ENCODE measurements at places on chromosomes 2 and 18. TPM values are rescaled to one million over a fixed set of nuclear protein-coding genes. Genes with fewer than 3 reads are reported as not detected.

Gene AGXT
- not detected for total RNA-seq

Gene RETSAT
- 51.6 TPM for total RNA-seq

Gene TYW5
- total RNA-seq, result 5.1 TPM

Gene DYNC2LI1
- 6.9 TPM for total RNA-seq

Gene C2orf66
- total RNA-seq, result under 0.01 TPM

Gene ST6GAL2
- 0.63 TPM for total RNA-seq

Gene PLEK
- total RNA-seq, result under 0.01 TPM

Gene INHBB
- 35.3 TPM for total RNA-seq

Gene KLHL30
- not detected for total RNA-seq

Gene CCDC68
- 0.26 TPM for total RNA-seq

Gene SAG
- total RNA-seq, result under 0.01 TPM

DNA sequence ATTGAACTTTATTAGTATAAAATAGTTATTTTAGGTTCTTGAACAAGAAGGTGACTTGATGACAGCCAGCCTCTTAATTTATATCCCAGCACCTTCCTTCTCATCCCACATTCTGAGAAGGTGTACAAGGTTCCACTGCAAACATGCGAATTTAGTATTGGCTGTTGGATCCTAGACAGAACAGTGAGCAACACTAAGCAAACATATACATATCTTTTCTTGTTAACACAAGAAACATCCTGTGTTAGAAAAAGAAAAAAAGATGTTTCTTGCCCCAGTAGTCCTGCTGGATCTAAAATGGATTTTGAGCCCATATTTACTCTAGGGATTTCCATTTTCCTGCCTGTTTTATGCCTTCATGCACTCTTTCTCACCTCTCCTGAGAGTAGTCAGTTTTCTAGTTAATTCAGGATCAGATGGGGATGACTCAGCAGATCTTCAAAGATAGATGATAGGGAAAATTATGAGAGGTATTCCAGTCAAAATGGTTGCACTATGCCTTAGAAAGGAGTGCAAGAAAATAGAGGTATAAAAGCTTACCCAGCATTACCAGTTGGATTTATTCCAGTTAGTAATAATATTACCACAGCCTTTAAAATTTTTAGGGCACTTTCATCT is 336.5 kb downstream of the MEIS1 start:
- no peak for DNase-seq

- no peak for DNase-seq
These were observed 226.7 kb downstream of the ERBB4 start for GRCh38 chr2:212311807-212312404.

GRCh38 chr2:173898178-173898668 is 67.0 kb downstream of the SP3 start:
- no peak for DNase-seq

- no peak for DNase-seq
These were observed 79.1 kb upstream of the DLX2 start for GRCh38 chr2:172181840-172182239.

DNA sequence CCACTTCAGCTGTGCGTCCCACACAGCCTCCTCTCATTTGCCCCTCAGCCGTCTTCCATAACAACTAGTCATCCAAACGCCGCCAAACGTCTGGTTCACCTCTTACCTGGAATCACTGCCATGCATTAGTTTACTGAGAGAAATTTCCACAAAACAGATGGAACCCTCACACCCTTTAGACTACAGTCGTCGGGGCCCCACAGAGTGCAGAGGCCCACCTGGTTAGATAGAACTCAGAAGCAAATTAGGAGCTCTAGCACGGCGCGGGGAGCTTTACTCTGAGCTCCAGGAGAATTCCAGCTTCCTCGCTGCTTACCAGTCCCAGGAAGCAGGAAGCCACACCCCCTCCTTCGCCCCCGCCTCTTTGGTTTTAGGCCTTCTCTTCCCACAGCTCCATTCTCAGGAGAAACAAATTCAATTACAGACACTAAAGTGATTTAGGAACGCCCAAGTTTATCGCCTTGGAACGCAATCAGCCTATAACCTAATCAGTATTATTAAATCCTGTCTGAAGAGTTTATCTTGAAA is 9.4 kb downstream of the RNU2-63P start:
- no peak for DNase-seq

DNA sequence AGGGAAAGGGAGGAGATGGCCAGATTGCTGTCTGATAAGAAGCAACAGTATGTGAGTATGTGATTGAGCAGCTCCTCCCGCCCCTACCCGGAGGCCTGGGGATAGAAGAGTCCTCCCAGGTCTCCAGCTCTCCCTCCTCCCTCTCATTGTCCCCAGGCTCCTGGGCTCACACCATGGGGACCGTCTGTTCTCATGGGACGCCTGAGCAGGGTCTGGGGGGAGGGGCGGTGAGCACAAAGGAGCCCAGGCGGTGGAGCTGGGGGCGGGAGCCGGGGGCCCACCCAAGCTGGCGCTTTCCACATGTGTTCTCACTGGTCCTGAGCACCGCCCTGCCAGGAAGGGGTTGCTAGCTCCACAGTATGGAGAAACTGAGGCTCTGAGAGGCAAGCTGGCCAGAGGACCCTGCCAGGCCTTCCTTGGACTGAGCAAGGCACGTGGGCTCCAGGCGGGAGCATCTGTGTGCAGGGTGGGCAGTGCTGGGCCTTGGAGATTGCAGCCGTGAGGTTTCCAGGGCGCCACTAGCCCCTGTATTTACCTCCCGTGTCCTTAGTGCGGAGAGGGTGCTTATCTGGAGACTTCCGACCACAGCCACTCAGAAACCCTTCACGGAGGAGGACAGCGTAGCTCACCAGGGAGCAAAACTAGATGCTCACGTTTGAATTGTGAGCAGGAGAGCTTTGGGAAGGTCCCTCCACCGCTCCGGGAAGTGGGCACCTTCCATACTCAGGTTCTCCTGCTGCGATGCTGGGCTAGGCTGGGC is 37.4 kb downstream of the PDIA6 start:
- DNase-seq, result no peak

GRCh38 chr2:223585666-223586065 is 16.5 kb downstream of the SCG2 start:
- DNase-seq, result no peak

DNA sequence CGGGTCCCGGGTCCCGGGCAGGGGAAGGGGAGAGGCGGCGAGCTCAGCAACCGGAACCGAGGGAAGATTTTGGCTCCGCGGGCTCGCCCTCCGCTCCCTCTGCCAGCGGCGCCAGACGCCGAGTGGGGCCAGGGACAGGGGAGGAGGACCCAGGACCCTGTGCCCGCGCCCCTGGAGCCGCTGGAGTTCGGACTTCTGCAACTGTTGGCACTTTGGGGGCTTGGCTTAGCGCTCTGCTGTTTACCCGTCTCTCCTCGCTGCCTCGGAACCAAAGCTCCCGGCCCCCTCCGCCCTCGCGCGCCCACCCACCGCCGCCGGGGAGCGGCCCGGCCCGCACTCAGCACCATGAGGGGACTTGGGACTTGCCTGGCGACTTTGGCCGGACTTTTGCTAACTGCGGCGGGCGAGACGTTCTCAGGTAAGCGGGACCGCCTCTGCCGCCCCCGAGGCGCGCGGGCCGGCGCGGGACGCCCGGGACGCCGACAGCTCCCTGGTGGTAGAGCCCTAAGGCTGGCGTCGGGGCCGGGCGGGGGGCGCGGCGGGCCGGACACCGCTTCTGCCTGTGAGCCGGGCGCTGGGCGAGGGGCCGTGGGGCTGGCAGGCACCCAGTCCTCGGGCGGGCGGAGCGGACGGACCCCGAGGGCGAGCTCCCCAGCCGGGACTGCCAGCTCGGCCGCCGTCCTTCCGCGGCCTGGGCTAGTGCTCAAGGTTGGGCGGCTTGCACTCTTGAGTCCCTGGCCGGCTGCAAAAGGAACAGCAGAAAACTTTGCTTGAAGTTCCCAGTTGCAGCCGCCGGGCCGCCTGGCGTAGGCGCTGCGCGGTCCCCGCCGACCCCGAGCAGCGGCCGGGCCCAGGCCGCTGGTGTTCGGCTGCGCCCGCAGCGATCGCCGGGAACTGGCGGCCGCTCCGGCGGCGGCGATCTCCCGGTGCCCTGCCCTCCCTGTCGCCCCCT is 634 bp downstream of the PTPRM start:
- peak; percentile 11 for DNase-seq

- DNase-seq, result peak; percentile 86
These were observed 276.5 kb upstream of the FN1 start for GRCh38 chr2:215712219-215712868.

DNA sequence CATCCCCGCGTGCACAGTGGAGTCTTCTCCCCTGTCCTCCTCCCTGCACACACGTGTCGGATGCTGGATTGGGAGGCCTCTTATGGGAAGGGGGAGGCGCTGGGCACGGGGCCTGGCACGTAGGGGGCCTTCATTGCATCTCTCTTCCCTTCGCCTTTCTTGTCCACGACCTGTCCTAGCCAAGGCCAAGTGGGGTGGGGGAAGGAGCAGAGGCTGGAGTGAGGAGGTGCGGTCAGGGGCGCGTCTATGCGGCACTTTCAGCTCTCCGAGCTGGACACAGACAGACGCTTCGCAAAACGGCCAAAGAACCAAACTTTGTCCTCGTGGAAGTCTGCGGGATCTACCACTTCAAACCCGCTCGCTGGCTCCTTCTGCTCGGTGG is 13.4 kb downstream of the ALPG start:
- DNase-seq, result no peak

- no peak for DNase-seq
These were observed 200.6 kb downstream of the ZBTB7C start for GRCh38 chr18:48208432-48209140.

GRCh38 chr2:33605056-33605455 is 6.0 kb upstream of the FAM98A start:
- DNase-seq, result no peak

- peak; percentile 68 for DNase-seq
These were observed 583.6 kb downstream of the FBXO15 start for GRCh38 chr18:73563901-73564472.

DNA sequence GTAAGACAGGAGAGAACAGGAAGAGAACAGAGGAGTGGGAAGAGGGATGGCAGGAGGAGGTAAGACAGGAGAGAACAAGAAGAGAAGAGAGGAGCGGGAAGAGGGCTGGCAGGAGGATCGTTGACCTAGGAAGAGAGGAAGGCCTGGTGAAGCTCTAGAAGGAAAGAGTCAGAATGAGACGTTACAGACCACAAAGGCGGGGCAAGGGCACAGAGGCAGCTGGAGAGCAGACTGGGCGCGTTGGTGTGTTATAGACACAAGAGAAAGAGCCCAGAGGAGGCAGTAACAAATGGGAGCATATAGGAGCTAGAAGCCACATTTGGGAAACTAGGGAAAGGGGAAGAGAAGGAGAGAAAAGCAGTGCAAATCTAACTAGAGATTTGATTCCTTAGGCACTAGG is 26.6 kb downstream of the PTRHD1 start:
- DNase-seq, result no peak

GRCh38 chr2:108787216-108787541 is 608 bp downstream of the CCDC138 start:
- no peak for DNase-seq

GRCh38 chr2:215777465-215778044 is 235.8 kb downstream of the MREG start:
- peak; percentile 47 for DNase-seq

DNA sequence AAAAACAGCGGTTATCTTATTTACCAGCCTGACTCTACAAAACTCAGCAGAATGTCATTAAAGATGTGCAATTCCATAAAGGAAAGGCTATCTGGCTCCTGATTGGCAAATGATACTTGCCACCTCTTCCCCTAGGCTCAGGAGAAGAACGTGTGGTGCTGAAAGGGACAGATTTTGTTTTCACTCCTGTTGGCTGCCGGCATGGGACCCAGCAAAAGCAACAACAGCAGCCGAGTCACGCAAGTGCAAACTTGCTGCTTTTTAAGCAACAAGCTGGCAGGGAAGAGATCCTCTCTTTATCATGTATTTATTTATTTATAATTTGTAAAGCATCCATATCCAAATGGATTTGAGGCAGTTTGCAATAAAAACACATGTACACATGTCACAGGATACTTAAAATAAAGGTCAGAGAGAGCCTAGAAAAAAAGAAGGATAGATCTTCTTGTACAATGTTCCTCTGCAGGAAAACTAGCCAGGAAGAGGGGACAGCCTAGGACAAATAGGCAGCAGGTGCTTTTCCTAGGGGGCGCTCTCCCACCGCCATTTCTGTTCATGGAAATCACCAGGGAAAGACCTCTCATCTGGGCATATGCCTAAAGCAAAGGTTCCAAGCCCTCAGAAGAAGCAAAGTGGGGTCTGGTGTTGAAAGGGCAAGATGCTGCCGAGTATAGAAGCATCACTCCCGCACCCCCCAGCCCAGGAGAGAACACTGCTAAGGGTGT is 799.3 kb downstream of the BCL11A start:
- no peak for DNase-seq

DNA sequence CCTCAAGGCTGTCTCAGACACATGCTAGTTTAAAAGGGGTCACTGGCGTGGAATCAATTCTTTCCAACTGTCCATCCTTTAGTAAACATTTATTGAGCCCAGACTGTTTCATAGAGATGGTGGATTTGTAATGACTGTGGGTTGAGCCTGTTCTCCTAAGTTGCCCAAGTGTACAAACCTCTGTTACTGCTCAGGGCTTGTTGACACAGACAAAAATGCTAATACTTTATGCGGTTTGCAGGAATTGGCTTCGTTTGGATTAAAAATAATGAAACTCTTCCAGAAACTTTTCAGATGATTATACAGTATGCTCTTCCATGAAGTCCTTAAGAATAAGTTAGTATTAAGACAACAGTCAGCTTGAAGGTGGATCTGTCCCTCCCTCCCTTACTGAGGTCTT is 83.6 kb upstream of the MGAT5 start:
- DNase-seq, result no peak

DNA sequence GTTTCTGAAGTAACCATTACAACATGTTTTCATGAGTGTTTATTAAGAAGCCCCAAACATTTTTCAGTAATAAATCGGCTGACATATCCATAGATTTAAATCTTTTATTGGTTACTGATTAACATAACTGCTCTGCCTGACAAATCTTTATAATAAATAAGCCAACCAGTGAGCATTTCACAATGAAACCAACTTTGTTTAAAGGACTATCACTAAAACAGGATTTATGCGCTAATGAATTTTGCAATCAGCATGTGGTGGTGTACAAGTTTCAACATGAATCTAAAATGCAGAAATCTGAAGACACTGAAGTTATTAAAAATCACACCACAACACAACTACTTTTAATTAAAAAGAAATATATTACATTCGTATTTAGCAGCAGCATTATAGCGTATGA is 166.7 kb downstream of the MEIS1 start:
- no peak for DNase-seq

All from dermis microvascular lymphatic vessel endothelial cell (primary cell).